ENCODE measurements at places on chromosomes 6 and 20.

GRCh38 chr6:51778666-51779065 lies 308.7 kb downstream of the PKHD1 start:
- DNase-seq = no peak

- DNase-seq = peak; percentile 70
These were observed 637 bp downstream of the ARID1B start for GRCh38 chr6:156777577-156778453.

- no peak for DNase-seq
These were observed 37.6 kb upstream of the CST5 start for GRCh38 chr20:23917024-23917725.

DNA sequence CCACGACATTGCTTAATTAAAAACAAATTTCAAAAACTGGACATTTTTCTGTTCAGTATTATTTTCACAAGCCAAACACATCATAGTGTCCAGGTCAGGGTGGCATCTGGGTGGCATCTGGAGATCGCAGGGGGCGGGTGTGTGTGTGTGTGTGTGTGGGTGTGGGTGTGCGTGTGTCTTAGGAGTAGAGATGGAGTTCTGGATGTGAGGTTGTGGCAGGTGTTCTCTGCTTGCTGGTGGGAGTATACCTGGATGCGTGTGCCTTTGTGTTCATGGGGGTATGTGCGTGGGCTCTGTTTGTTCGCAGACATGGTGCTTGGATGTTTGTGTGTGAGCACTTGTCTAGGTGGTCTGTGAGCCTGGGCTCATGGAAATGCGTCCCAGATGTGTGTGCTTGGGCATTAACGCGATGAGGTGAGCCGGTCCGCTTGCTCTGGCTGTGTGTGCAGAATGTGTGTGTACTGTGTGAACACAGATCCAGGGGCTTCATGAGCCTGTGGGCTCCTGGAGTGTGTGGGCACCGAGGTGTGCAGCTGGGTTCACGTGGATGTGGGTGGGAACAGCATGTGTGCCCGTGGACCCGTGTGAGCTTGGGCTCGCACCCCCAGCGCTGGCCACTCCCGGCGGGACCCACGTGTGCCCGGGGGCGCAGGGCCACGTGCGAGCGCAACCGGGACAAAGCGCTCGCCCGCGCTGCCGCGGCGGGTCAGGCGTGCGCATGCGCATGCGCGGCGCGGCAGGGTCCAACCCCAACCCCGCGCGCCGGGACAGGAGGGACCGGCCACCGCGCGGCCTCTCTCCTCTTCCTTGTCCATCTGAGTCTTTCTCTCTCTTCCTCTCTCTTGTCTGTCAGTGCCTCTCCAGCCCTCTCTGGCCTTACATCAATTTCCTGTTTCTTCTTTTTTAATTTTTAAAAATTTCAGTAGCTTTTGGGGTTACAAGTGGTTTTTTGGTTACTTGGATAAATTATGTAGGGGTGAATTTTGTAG lies 60.4 kb downstream of the SRC start:
- peak; percentile 67 for DNase-seq

- peak; percentile 95 for DNase-seq
These were observed 102.6 kb downstream of the IBTK start for GRCh38 chr6:82144852-82145340.

GRCh38 chr6:170049641-170050561 lies 241.0 kb downstream of the DLL1 start:
- DNase-seq = peak; percentile 19

- no peak for DNase-seq
These were observed 165.9 kb downstream of the NRN1 start for GRCh38 chr6:5840734-5841390.

GRCh38 chr6:88517737-88518136 lies 351.6 kb upstream of the CNR1 start:
- DNase-seq = peak; percentile 19
